Caki2 (cell line): ENCODE measurements at places on chromosomes 13 and 19.

GRCh38 chr13:42569576-42570344 is 4.2 kb upstream of the TNFSF11 start:
- no peak for DNase-seq

DNA sequence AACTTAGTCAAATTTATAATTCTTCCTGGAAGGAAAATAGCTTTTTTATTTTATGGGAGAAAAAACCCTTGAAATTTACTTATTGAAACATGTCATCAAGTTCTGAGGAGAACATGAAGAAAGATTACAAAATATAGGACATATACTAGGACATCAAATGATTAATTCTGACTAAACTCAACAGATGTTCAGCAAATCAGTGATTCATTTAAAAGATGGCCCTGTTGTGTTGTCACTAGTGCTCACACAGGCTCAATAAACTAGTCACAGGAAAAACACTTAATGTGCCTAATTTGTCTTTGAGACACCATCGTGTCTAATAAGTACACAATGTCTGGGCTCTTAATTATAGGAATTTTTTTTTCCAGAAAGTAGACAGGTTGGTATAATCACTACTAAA is 223.8 kb upstream of the TMTC4 start:
- DNase-seq: no peak

- DNase-seq: no peak
Measured at GRCh38 chr19:46611776-46612175, 10.6 kb downstream of the CALM3 start.

- DNase-seq: no peak
Measured at GRCh38 chr13:108368250-108368905, 98.9 kb downstream of the TNFSF13B start.

- DNase-seq: no peak
Measured at GRCh38 chr19:45676851-45677263, 8.8 kb downstream of the GIPR start.
